Cerebellum (tissue), 4 donors: ENCODE measurements at places on chromosomes 1 and 21. TPM values are rescaled to one million over a fixed set of nuclear protein-coding genes. Genes with fewer than 3 reads are reported as not detected.

GRCh38 chr1:166884971-166885370 is 8.9 kb upstream of the TADA1 start:
- no peak for DNase-seq

DNA sequence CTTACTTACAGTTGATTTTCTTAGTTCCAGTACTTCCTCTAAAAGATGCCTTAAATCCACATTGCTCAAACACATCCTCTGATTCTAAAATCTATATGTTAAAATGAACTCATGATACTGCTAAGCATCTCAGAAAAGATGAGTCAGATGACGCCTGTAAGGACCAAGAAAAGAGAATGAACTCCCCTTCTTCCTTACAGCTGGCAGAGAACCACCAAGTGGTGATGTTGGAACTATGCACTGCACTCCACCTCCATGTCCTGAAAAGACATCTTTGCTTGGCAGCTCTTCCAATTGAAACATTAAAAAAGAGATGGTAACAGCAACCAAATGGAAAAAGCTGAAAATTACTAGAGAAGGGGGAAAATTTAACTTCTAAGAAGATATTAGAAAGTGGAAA is 648.8 kb downstream of the PTPRC start:
- no peak for DNase-seq

DNA sequence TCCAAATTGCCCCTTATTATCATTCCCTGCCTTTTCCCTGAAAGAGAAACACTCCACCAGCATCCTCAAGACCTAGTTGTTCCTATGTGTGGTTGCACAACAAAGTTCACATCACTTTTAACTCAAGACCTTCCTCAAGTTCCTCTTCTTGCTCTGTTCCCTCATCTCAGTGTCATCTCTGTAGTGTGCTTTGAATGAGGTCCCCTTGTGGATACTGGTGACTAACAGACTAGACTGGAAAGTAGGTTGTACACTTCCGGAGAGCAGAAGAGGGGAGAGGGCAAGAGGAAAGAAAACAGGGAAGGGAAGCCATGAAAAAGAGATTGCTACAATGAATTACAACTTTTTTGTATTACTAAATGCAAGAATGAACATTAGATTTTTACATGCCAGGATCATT is 853.8 kb downstream of the USP25 start:
- no peak for DNase-seq

DNA sequence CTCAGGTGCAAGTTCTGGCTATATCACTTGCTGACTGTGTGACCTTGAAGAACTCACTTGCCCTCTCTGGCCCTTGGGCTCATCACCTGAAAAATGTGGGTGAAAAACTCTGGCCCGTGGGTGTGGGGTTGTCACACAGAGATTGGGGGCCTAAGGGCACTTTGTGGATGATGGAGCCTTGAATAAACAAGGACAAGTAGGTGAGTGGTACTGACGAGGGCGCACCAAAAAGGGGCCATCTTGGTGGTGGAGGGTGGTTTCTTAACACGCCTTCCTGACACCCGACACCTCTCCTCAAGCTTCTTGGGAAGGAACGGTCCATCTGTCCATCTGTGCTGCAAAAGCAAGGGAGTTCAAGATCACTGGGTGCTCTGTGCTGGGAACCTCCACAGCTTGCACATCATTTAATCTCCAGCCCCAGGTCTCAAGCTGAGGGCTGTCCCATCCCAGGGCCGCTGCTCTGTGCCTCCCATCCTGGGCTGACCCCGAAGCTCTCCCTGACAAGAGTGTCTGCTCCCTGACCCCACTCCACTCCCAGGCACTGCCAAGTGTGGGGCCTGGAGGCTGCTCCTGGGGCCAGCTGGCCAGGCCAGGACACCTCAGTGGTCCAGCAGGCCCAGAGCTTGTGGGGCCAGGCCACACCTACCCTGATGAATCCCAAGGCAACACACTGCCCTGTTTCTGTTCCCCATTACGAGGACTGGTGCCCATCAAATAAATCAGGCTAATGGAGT is 97.3 kb downstream of the GLIS1 start:
- DNase-seq = no peak

- DNase-seq = no peak
These were observed 512.2 kb upstream of the NR5A2 start for GRCh38 chr1:199515261-199515660.

DNA sequence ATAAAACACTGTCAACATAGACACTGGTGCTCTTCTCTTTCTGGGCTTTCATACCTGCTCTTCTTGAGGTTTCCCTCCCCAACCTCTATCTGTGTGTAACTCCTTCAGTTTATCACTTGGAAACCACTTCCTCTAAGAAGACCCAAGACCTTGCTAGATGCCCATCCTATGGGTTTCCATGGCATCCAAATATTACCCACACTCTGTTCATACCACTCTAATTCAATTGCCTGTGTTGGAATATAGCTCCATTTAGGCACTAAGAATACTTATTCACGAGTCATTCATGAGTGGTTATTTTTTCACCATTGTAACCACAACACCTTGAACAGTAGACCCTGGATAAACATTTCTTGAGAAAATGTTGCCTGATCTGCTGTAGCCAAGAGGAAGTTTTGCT is 231.1 kb upstream of the SGIP1 start:
- DNase-seq = no peak

DNA sequence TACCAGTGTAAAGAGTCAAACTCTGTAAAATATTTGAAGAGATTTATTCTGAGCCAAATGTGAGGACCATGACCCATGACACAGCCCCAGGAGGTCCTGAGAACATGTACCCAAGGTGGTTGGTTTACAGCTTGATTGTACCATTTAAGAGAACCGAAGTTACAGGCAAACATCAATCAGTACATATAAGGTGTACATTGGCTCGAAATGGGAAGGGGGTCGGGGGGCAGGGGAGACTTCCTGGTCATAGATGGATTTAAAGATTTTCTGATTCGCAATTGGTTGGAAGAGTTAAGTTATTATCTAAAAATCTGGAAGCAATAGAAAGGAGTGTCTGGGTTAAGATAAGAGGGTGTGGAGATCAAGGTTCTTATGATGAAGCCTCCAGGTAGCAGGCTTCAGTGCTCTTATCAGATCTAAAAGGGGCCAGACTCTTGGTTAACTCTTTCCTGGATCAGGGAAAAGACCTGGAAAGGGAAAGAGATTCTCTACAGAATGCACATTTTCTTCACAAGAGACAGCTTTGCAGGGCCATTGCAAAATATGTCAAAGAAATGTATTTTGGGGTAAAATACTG is 47.5 kb upstream of the NTPCR start:
- no peak for DNase-seq

GRCh38 chr21:45972353-45972715 is 9.2 kb upstream of the COL6A1 start:
- no peak for DNase-seq

DNA sequence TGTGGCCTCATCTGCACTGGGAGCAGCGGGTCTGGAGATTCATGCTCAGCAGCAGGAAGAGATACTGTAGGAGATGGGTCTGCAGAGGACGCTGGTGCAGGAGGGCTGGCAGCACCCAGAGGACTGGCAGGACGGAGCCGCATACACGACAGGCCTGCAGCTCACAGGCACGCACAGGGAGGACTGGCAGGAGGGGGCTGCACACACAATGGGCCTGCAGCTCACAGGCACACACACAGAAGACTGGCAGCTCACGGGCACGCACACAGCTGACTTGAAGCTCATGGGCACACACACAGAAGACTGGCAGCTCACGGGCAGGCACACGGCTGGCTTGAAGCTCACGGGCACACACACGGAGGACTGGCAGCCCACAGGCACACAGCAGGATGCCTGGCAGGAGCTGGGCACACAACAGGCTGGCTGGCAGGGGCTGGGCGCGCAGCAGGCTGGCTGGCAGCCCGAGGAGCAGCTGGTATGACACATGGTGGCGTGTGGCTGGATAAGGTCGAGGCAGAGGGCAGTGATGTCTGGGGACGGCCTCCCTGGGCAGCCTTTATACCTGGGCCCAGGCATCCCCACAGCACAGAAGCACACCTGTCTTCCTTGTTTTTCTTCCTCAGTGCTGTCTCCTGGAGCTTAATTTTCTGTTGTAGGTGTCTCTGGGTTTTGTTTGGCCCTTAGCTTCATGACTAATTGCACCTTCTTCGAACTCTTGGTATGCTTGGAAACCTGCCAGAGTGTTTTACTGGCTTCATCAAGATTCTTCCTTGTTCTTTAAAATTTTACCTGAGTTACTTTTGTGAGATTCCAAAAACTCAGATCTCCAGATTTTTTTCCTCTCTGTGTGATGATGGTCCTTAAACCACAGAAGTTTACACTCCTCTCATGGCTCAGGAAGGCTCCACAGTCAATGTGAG is at the start of gene KRTAP12-2:
Gene KRTAP12-2, minus strand, starts transcription at position 527 of the 920 bp plus-strand sequence. Its CDS starts 41 bp downstream, at position 486.
- no peak for DNase-seq

GRCh38 chr1:118047006-118047649 is 117.6 kb downstream of the WDR3 start:
- no peak for DNase-seq

DNA sequence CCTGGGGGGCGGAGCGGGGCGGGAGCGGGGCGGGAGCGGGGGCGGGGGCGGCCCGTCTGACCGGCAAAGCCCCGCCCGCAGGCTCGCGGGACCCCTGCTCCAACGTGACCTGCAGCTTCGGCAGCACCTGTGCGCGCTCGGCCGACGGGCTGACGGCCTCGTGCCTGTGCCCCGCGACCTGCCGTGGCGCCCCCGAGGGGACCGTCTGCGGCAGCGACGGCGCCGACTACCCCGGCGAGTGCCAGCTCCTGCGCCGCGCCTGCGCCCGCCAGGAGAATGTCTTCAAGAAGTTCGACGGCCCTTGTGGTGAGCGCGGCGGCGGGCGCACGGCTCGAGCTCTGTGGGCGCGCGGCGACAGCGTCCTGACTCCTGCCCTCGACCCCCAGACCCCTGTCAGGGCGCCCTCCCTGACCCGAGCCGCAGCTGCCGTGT is 21.2 kb downstream of the AGRN start:
- DNase-seq = no peak

DNA sequence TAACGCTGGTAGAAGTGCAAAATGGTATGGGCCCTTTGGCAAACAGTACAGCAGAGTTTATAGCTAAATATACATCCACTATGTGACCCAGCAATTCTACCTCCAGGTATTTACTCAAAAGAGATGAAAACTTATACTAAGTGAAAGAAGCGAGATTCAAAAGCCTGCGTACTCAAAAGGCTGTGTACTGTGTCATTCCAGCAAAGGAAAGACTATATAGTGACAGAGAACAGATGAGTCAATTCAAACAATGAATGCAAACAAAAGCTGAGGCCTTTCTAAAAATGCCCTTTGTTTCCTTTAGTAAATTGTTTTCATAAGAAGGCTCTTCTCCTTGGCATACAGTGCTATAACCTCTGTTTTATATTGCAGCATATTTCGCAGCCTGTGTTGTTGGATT is 268.8 kb upstream of the CSF3R start:
- no peak for DNase-seq

DNA sequence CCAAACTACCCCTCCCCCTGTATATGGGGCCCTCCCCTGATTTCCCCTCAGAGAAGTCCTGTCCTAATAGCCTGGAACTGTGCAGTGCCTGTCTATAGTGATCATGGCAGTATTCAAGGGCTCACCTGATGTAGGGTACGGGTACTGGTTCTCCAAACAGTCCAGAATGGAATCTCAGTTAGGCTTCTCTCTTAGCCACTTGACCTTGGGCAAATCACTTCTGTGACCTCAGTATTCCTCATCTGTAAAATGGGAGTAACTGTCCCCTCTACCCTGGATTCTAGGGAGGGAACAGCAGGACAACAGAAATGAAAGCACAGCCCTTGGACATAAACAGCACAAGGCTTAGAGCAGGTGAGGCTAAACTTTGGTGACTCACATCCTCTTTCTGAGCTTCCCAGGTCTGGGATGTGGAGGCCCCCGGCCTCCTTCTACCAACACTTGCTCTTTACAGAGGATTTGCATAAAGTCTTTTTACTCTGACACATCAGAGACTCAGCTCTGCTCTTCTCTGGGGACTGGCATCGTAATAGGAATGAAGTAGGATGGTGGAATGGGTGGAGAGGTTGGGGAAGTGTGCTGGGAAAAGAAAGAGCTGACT is 20.0 kb upstream of the PDZK1IP1 start:
- DNase-seq = no peak

- no peak for DNase-seq
These were observed 1175.9 kb upstream of the B3GALT2 start for GRCh38 chr1:194362327-194362726.

- no peak for DNase-seq
These were observed 281.2 kb downstream of the SETD4 start for GRCh38 chr21:35779167-35779566.

DNA sequence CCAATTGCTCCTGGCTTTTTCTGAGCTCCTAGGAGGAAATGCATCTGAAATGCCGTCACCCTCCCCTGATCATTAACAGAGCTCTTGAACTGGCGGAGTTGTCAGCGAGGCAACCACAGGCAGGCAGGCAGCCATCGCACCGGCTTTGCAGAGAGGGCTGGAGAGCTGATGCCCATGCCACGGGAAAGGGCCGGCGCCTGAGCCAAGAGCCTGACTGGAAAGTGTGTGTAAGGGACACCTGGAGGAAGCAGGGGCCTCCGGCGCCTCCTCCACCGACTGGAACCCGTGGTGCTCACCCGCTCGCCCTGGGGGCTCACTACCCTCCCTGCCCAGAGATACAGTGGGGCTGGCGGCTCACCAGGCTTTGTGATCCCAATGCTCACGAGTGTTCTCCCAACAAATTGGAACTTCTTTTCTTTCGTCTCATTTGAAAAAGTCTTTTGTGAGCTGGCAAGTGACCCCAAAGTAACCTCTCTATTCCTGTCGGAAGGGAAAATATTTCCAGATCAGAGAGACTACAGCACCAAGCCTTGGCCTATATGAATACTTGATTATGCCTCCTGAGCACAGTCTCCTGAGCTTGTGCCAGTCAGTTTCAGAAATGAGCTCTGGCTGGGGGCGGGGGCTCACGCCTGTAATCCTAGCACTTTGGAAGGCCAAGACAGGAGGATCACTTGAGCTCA is 97.7 kb upstream of the SLC25A33 start:
- DNase-seq = no peak

Gene MMP23B
- total RNA-seq = 0.64 TPM

Gene BARHL2
- 1.5 TPM for total RNA-seq

Gene TP73
- 0.36 TPM for total RNA-seq

Gene KRTAP11-1
- total RNA-seq = not detected

Gene EFNA1
- total RNA-seq = 6.9 TPM

Gene UBAP2L
- 84.7 TPM for total RNA-seq

Gene ACTL8
- total RNA-seq = not detected

Gene SPATA45
- total RNA-seq = 1.9 TPM

Gene PEX10
- total RNA-seq = 14.1 TPM

Gene C8B
- total RNA-seq = not detected
